NCI-H2227 treated with DMSO at 0.1 percent for 48 hours (cell line): ENCODE measurements at places on chromosomes 7 and 10.
A peak's percentile ranks its signal among the peaks of the same experiment; 100 is the strongest.

- DNase-seq = no peak
These were observed 36.6 kb downstream of the SRPK2 start for GRCh38 chr7:105352018-105352612.

- DNase-seq = no peak
These were observed 215.5 kb downstream of the LRMDA start for GRCh38 chr10:75646916-75647315.

- DNase-seq = no peak
These were observed 11.4 kb downstream of the ZNF488 start for GRCh38 chr10:47372726-47373125.

- DNase-seq = no peak
These were observed 7.2 kb downstream of the RBM20 start for GRCh38 chr10:110651044-110651958.

- no peak for DNase-seq
These were observed 229.3 kb downstream of the AUTS2 start for GRCh38 chr7:69827558-69827957.

DNA sequence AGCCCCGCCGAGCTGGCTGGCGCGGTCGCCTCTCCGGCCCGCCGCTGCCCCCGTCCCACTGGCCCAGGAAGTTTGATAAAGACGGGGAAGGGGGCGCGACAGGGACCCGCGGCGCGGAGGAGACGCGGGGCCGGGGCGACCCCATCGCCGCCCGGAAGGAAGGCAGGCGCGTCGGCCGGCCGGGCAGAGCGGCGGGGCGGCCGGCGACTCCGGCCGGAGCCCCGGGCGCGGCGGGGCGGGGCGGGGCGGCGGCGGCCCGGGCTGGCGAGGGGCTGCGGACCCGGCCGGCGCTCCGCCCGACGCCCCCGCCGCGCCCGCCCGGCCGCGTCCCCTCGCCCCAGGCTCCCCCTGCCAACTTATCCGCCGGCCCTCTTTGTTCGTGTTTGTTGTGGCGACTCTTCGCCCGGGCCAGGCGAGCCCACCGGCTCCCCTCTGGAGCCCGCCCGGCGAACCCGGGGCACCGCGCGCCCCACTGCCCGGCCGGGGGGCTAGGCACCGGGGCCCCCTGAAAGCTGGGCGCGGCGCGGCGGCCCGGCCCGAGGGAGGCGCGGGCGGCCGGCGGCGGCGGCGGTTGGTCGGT is 571 bp downstream of the KDM7A start:
- no peak for DNase-seq

DNA sequence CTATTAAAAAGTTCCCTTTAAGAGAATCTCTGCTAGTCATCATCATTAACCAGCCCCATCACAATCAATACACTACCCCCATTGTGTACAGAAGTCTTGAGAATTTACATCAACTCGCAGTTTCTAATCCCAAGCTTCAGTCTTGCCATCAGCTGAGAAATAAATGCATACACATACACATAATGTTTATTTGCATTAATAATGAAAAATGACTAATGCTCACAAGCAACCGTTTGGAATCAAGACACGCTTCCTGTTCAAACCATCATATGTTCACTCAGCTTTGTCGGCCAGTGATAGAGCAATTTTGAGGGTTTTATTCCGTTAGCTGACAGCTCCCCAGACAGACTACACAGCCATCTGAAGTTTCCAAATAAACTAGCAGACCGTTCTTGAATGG is 287.1 kb downstream of the SFMBT2 start:
- DNase-seq = no peak

GRCh38 chr7:131905471-131905973 is 349.1 kb upstream of the PODXL start:
- peak; percentile 30 for DNase-seq

- DNase-seq = no peak
These were observed 819 bp upstream of the TRIM4 start for GRCh38 chr7:99920149-99920548.

- DNase-seq = no peak
These were observed 251.0 kb downstream of the AUTS2 start for GRCh38 chr7:69849268-69849667.

DNA sequence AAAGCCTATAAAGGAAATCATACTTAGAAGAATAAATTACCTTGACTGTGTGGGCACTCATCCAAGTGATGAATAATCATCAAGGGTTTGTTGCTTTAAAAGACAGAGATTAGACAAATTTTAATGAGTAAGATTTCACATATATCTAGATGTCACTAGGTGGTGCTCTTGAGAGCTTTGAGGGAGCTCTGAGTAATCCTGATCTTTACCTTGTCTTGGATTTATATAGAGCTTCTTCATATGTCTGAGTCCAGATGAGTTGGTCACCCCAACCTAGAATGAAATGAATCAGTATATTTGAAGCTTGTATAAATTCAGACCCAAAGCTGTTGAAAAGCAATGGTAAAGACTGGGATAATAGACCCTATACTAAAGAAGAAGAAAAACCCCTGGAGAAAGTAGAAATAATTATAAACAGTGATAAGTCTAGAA is 3.7 kb downstream of the AGR2 start:
- peak; percentile 4 for DNase-seq

- no peak for DNase-seq
These were observed 5.0 kb downstream of the RHEB start for GRCh38 chr7:151514461-151515275.

- no peak for DNase-seq
These were observed 57.8 kb downstream of the CYP51A1 start for GRCh38 chr7:92076509-92076908.

DNA sequence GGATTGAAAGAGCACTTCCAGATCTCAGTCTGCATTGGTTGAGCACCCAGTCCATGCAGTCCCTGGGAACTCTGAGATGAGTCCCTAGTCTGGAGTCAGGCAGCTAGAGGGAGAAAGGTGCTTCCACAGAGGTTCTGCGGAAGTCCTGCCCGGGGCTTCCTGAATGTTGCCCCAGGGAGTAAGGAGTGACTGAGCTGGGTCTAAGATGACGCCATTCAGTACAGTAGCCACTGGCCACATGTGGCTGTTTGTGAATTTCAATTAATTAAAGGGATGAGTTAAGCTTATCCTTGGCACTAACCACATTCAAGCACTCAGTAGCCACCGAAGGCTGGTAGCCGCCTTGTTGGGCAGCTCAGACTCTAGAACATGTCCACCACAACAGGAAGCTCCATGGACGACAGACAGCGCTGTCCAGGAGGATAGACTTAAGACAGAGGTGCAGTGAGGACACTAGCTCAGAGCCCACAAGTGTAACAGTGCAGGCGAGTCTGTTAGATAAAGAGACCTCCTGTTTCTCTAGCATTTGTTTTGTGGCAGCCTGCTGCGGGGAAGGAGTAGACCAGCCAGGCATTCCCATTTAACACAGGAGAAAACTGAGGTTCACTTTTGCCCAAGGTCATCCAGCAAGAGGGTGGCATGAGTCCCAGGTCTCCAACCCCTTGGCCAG is 101.6 kb upstream of the PPIF start:
- no peak for DNase-seq

DNA sequence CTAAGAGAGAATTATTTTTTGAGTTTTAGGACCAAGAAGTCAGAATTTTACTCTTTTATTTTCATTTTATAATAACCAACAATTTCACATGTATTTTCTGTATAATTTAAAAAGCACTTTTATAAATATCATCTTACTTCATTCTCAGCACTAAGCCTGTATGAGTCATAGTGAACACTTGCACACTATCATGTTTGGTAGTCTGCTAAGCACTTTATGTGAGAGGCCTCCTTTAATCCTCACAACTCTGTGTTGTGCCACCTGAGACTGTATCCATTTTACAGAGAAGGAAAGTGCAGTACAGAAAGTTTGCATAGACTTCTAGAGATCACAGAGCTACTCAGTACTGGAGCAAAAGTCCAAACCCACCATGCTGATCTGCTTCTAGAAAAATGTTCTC is 939.6 kb downstream of the NRG3 start:
- no peak for DNase-seq

GRCh38 chr10:114683593-114683992 is 25.5 kb upstream of the ABLIM1 start:
- DNase-seq = no peak

DNA sequence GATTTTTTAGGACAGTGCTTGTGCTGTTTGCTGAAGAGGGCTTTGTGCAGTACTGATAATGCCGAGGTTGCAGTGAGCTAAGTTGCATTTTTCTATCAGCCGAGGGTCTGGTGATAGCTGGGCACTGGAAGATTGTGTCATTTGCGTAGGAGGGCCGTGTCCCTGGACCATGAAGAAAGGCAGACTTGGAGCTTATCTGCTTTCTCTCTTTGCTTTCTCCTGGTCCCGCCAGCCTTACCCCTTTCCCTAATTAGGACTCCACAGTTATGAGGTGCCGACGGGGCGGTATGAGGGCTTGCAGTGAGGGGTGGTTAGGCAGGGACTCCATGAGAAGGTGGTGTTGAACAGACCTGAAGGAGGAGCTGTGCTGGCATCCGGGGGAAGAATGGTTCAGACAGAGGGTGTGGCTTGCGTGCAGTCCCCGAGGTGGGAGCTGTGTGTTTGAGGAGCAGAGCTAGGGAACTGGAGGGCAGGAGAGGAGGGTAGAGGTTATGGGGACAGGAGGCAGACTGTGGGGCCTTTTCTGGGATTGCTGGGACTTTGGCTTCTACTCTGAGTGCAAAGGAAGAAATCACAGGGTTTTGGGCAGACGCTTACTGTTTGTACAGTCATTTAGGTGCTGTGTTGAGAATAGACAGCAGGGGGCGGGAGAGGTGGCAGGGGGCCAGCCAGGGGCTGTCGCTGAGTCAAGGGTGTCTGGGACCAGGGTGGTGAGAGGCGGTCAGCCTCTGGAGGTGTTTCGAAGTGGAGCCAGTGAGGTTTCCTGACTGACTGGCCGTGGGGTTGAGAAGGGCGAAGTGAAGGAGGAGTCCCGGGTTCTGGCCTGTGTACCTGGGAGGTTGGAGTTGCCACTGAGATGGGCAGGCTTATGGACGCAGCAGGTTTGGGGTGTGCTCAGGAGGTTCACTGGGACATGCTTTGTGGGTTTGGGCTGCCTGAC is 43.4 kb downstream of the PRF1 start:
- no peak for DNase-seq

- no peak for DNase-seq
These were observed 4.5 kb downstream of the ZNF800 start for GRCh38 chr7:127387974-127388373.

DNA sequence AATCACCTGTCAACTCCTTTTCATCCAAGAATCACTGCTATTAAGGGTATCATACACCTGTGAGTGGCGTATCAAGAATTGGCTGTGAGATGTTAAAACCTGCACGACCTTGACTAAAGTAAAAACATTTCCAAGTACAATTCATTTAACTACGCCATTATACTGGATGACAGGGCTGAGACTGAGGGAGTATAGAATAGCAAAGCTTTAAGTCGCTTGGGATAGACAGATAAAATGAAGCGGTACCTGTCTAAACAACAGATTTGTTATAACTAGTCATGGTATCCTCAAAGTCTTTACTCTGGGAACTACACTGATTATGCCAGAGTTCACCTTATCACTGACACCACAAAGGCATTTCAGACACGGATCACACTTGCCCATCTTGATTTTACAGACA is 366.1 kb upstream of the LRRN3 start:
- DNase-seq = no peak

- no peak for DNase-seq
These were observed at the start of gene MYL7 for GRCh38 chr7:44141221-44141850. MYL7 (minus strand) TSS chr7:44141332; CDS start chr7:44141305, 27 bp downstream.

GRCh38 chr10:21531164-21531563 is 2.9 kb upstream of the MLLT10 start:
- DNase-seq = no peak

- DNase-seq = no peak
These were observed 512.0 kb downstream of the KIF20B start for GRCh38 chr10:90213346-90213745.
